ENCODE measurements at places on chromosomes 7 and 10.

GRCh38 chr10:12221323-12222298 is 25.6 kb downstream of the CDC123 start:
- no peak for ATAC-seq

DNA sequence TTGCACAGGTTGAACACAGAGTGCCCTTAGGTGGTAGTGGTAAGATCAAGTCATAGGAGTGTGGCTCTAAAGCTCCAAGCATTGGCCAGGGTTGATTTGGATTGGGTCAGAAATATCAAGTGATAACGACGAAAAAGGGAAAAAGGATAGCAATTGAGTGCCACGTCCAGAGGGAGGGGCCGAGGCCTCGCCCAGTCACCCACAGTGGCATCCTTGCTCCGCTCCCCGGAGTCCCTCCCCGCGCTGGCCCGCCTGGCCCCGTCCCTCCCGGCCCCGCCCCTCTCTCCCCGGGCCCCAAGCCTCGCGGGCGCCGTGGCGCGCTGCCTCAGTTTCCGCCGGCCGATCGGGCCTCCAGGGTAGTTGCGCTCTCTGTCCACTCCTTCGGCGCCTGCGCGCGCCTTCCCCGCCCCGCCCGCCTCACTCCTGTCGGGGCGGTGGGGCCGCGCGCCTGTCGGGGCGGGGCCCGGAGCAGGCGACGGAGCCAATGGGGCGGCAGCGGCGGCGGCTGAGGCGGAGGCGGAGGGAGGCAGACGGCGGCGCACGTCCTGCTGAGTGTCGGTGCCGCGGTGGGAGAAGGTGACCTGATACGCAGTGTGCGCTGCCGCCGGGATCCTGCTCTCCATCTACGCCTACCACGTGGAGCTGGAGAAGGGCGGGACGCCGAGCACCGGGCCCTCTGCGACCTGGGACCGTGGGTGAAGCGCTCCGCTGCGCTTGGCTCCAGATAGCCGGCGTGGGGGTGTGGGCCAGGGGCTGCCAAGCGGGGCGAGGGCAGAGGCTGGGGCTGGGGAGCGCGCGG is 209.1 kb upstream of the ZNF722 start:
- ATAC-seq = peak; percentile 21

DNA sequence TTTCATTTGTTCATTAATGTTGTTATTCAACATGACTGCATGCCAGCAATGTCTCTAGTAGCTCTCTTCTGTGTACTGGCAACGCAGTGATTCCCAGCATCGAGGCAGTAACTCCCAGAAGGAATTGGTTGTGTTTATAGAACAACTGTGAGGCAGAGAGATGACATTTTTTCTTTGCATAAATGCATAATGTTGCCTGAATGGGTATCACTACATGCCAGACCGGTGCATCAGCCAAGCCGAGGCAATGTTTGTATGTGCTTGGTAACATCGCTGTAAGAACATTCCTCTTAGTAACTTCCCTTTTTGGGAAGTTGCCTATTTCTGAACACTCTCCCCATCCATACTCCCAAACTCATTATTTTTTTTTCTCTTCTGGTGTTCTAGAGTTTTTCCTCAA is 182.9 kb downstream of the HTR7 start:
- ATAC-seq = no peak

DNA sequence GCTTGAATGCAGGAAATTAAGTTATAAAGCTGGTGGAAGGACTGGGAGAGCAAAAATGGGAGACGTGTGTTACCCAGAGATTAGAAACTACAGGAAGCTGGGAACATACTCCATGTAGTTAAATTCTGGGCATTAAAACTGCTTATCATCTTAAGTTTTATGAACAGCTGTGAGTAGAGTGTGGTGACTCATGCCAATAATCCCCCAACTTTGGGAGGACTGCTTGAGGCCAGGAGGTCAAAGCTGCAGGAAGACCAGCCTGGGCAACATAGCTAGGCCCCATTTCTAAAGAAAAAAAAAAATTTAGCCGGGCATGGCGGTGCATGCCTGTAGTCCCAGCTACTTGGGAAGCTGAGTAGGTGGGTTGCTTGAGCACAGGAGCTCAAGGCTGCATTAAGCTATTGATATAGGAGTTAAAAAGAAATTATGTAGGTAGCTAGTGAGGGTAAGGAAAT is 56.2 kb upstream of the SEPHS1 start:
- no peak for ATAC-seq

DNA sequence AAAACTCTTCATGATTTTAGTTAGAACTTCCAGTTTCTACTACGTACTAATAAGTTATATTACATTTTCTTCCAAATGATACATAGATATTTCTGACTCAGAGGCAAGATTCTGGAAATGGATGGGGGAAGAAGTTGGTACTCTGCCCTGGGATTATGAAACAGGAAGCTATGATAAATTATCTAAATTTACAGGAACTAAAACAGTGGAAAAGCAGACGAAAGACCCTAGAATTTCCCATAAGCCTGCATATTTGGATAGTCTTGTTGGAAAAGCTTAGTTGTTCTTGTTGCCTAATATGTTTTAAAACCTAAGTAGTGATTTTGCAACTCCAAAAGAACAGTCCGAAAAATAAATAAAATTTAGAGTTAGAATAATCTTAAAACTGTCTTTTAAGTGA is 21.8 kb downstream of the CFAP69 start:
- no peak for ATAC-seq

DNA sequence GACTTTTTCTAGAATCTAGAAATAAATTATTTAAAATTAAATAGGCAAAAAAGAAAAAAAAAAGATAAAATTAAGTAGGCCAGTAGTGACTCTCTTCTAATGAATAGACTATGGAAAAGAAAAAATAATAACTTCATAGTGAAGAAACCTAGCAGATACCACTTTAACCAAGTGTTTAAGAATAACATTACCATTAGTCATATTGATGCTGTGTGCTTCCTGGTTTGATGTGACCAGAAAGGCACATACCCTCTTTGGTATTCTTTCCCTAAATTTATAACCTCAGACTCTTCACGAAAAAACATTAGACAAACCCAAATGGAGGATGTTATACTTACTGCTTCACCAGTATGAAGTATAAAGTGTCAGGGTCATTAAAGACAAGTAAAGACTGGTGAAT is 42.6 kb downstream of the KIF20B start:
- ATAC-seq = no peak

- no peak for ATAC-seq
Observed at GRCh38 chr10:109823196-109823595, 100.1 kb downstream of the XPNPEP1 start.

DNA sequence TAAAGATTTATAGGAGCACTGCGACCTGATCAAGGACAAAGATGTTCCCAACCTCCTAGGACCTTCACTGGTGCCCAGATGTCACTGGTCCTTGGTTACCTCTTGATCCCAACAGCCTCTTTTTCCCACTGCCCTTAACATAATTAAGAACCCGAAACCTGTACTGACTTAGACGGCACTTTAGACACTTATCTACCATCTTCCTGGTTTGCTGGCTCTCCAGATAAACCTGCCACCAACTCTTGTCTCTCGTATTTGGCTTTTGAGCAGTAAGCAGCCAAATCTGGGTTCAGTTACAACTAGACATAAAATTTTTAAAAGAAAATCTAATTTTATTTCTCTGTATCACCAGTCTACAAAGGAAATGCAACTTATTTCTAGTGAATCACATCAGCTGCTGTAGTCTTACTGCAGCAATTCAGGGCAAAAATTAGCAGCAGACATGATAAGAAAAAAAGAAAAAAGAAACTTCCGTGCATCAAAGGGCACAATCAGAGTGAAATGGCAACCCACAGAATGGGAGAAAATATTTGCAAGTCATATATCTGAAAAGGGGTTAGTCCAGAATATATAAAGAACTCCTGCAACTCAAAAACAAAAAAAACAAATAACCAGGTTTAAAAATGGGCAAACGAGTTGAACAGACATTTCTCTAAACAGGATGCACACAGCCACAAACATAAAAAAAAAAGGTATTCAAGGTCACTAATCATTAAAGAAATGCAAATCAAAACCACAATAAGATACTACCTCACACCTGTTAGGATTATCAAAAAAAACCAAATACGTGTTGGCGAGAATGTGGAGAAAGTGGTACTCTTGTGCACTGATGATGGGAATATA is 9.4 kb downstream of the ASB13 start:
- ATAC-seq = no peak

DNA sequence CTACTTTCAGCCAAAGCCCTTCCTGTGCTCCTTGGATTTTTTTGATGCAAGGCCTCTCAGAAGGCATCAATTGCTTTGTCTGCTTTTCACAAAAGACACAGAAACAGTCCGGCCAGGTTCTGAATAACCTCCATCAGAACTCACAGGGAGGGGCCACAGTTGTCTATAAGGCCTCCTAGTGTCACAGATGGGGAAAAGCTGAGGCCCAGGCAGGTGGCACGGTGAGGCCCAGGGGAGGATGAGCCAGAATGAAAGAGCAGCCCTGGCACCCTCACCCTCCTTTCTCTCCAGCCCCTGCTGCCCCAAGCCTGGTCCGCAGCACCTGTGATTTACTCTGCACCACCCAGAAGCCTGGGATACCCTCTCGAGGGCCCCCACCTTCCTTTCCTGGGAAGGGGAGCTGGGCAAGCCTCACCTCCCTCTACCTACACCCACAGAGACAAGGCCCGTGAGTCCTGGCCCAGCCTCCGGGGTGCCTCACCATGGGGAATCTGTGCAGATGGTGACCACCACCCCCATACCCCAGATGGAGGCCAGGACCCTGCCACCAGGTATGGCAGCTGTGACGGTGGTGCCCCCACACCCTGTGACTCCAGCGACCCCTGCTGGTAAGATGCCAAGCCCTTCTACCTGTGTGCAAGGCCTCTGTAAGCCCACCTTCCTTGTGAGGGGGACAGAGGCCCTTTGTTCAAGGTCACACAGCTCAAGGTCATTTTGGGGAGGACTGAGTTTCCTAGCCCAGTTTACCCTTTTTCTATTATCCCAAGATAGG is 26.2 kb upstream of the ZNF467 start:
- no peak for ATAC-seq

- ATAC-seq = no peak
Observed at GRCh38 chr10:44011603-44011981, 362.9 kb upstream of the ZNF32 start.

- no peak for ATAC-seq
Observed at GRCh38 chr10:115624448-115624847, 531.3 kb downstream of the ATRNL1 start.

- peak; percentile 34 for ATAC-seq
Observed at GRCh38 chr10:21517134-21518031, 8.1 kb downstream of the SKIDA1 start.

GRCh38 chr10:34113504-34114225 is 701.4 kb downstream of the PARD3 start:
- no peak for ATAC-seq

DNA sequence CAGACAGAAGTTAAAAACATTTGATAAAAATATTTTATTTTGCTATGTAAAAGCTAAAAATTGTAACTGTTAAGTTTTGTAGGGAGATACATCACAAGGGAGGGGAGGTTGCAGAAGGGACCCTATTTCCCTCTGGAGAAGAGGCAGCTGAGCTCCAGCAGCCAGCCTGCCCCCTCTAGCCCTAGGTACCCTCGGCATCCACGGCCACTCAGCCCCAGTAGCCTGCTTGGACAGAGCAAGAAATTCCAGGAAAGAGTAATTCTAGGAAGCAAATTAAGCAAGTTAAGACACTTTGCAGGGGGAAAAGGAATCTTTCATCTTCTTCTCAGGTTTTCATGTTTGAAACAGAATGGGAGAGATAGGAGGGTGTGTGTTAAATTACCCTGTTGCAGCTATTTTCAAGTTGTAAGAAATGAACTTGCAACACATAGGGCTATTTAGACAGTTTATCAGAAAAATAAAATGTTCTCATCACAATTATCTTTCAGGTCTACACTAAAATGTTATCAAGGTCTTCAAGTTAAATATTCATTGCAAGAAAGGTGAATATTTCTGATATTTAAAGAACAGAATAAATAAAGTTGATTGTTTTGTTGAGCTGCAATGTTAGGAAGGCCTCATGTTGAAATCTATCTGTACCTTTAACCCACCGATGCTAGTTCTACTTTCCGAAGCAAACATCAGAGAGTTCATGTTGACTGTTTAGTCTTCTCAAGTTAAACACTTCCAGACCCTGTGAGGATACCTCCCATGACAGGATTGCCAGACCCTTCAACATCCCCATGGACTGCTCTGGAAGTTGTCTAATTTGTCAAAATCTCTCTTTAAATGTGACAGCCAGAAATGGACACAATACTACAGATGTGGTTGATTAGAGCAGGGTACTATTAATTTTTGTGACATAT is 5.5 kb downstream of the SGCE start:
- ATAC-seq = no peak

GRCh38 chr7:8177109-8177933 is 84.6 kb downstream of the ICA1 start:
- ATAC-seq = no peak

DNA sequence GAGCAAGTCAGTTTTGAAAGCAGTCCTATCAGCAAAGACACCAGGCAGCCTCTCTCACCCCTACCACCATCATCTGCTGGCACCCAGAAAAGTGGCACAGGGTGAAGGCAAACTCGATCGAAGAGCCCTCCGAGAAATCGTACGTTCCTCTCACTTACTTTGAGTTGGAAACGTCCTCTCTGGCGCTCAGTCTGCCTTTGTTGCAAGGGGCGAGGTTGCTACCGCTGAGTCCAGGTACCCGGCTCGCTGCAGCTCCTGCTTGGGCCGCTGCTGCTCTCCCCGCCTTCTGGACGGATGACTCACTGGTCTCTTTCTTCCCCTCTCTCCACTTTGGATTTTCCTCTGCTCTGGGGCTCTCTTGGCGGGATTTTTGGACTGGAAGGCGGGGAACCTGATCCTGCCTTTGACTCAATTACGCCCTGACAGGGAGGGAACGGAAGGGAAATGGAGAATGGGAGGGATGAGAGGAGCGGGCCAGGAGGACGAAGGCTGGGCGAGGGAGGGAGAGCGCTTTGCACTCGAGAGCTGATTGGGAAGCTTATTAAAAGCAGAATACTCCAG is at the start of gene PTN:
TSS of gene PTN (minus strand) at position 453 of the 561 bp plus-strand sequence. CDS start 88,760 bp downstream, outside the sequence.
- no peak for ATAC-seq

DNA sequence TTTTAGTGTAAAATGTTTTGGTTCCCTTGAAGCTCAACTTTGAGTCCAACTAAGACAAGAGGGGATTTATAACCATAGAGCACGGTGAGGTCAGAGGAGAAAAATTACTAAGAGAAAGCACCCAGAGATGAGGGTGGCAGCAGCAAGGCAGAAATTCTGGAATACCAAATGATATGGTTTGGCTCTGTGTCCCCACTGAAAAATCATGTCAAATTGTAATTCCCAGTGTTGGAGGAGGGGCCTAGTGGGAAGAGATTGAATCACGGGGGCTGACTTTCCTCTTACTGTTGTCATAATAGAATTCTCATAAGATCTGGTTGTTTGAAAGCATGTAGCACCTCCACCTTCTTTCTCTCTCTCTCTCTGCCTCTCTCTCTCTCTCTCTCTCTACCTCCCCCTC is 19.4 kb upstream of the AKR1C1 start:
- no peak for ATAC-seq
